ENCODE measurements at places on chromosomes 5 and 9.

GRCh38 chr5:145947581-145947980, 11.2 kb downstream of the SH3RF2 start:
- no peak overlapping the region for H3K27ac ChIP-seq
- H3K36me3 ChIP-seq: no peaks in the 10 kb centered on the region
- no peak for DNase-seq
- H3K27me3 ChIP-seq: peaks cover 29% of the 10 kb centered on the region
- no peak overlapping the region for H3K4me3 ChIP-seq

DNA sequence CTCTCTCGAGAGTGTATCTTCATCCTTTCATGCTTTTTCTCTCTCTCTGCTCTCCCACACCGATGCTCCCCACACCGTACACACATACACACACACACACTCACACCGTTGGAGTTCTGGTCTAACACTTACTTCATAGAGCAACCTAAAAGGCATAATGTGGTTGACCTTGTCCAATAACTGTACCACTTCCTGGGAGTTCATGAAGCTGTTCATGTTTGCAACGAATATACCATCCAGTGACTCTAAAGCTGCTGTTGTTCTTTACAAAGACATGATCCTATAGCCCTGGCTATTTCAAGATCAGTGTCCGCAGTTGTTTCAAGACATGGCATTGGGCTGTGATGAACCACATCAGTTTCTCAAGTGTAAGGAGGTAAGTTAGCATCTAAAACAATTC, 10.0 kb downstream of the MEF2C start:
- H3K27ac ChIP-seq: no peak overlapping the region
- H3K36me3 ChIP-seq: no peaks in the 10 kb centered on the region
- H3K27me3 ChIP-seq: peaks cover 27% of the 10 kb centered on the region

- H3K27me3 ChIP-seq: no peaks in the 10 kb centered on the region
- no peak overlapping the region for H3K27ac ChIP-seq
- DNase-seq: no peak
- no peaks in the 10 kb centered on the region for H3K36me3 ChIP-seq
- H3K4me1 ChIP-seq: no peaks in the 10 kb centered on the region
- no peak overlapping the region for H3K4me3 ChIP-seq
Measured at GRCh38 chr9:69211424-69212036, 37.5 kb downstream of the TJP2 start.

DNA sequence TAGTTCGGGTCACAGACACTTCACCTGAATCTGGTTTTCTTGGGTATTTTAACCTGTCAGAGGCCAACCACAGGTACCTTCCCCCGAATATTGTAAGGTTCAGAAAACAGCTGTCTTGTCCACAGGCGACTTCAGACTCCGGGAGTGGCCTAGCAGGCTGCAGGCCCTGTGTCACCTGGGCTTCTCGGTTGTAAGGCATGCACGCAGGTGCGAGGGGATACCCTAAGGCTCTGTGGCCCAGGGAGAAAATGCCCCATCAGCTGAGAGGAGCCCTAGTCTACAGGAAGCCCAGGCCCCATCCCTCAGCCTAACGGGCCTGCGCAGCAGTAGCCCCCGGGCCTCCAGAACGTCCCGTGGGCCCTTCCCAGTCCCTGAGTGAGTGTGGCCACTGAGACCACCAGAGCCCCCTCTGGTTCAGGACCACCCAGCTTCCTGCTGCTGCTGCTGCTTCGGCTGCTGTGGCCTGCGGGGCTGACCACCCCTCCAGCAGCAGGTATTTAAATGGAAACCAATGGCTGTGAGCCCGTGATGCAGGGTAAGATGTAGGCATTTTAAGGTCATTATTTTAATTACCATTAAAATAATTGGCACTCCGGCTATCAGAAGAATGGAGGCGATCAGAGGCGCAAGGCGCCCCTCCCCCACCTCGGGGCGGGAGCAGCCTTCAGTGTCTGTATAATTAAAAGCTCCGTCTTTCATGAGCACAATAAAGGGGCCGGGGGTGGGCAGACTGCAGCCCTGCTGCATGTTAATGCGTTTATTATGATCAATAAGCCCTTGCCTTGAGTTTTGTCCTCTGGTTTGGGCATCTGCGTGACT, 65.4 kb downstream of the PSMB7 start:
- H3K4me3 ChIP-seq: no peak overlapping the region
- peaks cover 47% of the 10 kb centered on the region for H3K36me3 ChIP-seq
- no peaks in the 10 kb centered on the region for H3K4me1 ChIP-seq
- no peaks in the 10 kb centered on the region for H3K27me3 ChIP-seq
- no peak overlapping the region for H3K27ac ChIP-seq

- H3K27ac ChIP-seq: no peak overlapping the region
- H3K4me3 ChIP-seq: no peak overlapping the region
- DNase-seq: no peak
- peaks cover 8% of the 10 kb centered on the region for H3K4me1 ChIP-seq
- peaks cover 2% of the 10 kb centered on the region for H3K27me3 ChIP-seq
Measured at GRCh38 chr9:696332-697323, 144.9 kb upstream of the DMRT1 start.

GRCh38 chr5:167284222-167284890, 1007.1 kb upstream of the WWC1 start:
- no peaks in the 10 kb centered on the region for H3K36me3 ChIP-seq
- H3K4me1 ChIP-seq: no peaks in the 10 kb centered on the region
- H3K4me3 ChIP-seq: no peak overlapping the region
- H3K27me3 ChIP-seq: no peaks in the 10 kb centered on the region
- H3K27ac ChIP-seq: no peak overlapping the region
- no peak for DNase-seq

DNA sequence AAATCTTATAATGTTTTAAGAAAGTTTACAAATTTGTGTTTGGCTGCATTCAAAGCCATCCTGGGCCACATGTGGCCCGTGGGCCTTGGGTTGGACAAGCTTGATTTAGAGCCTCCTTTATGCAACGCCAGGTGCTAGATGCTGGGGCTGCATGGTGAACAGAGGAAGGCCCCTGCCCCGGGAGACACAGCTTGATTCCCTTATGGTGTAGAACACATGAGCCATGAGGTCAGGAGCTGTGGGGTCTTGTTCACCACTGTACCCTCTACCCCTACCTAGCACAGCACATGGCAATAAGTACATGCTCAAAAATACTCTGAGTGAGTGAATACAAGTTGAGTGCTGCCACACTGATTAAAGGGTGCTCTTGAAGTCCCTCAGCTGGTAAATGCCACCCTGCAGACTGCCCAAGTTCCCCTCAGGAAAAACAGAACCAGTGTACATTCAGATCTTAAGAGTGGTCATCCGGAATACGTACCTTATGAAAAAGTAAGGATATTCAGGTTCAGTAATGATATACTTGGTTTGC, 71.9 kb downstream of the ARRDC3 start:
- H3K27me3 ChIP-seq: no peaks in the 10 kb centered on the region
- H3K36me3 ChIP-seq: peaks cover 3% of the 10 kb centered on the region
- peak overlapping the region; percentile 69 for H3K27ac ChIP-seq
- no peak for DNase-seq
- peaks cover 44% of the 10 kb centered on the region for H3K4me1 ChIP-seq
- no peak overlapping the region for H3K4me3 ChIP-seq

DNA sequence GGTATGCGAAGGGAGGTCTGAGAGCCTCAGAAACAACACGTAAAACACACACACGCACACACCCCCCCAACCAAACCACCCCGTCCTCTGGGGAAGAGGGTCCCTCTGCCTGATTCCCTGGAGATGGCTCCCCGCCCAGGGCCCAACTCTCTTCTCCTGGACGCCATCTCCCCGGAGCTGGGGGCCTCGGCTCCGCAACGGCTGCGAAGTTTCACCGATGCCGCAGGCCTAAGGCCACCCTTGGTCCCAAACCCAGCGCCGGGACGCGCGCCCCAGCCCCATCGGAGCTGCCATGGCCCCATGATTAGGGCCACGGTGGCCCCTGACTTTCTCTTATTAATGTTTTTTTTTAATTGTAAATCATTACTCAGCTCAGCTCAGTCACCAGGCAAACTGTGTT, 181.4 kb upstream of the TBCA start:
- H3K27ac ChIP-seq: no peak overlapping the region
- H3K36me3 ChIP-seq: no peaks in the 10 kb centered on the region
- peaks cover 41% of the 10 kb centered on the region for H3K27me3 ChIP-seq
- H3K4me1 ChIP-seq: peaks cover 15% of the 10 kb centered on the region

DNA sequence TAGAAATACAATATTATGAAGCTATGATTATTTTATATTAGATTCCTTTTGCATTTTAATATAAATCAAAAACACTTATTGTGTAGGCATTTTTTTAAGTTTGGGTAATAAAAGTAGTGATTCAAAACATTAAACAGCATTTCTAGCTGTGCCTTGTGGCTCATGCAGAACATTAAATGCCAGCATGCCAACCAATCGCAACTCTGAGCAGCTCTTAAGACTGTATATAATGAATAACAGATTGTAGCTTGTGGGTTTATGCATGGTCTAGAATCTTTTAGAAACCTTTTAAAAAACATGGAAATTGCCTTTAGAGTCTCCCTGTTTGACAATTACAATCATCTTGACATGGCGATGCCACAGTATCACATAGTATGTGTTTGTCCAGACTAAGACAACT, 903.8 kb downstream of the EFNA5 start:
- H3K36me3 ChIP-seq: no peaks in the 10 kb centered on the region
- DNase-seq: no peak
- no peaks in the 10 kb centered on the region for H3K4me1 ChIP-seq
- no peak overlapping the region for H3K4me3 ChIP-seq
- no peak overlapping the region for H3K27ac ChIP-seq
- H3K27me3 ChIP-seq: no peaks in the 10 kb centered on the region

- peaks cover 12% of the 10 kb centered on the region for H3K27me3 ChIP-seq
- no peaks in the 10 kb centered on the region for H3K36me3 ChIP-seq
Measured at GRCh38 chr9:95572381-95573151, 55.8 kb upstream of the PTCH1 start.

DNA sequence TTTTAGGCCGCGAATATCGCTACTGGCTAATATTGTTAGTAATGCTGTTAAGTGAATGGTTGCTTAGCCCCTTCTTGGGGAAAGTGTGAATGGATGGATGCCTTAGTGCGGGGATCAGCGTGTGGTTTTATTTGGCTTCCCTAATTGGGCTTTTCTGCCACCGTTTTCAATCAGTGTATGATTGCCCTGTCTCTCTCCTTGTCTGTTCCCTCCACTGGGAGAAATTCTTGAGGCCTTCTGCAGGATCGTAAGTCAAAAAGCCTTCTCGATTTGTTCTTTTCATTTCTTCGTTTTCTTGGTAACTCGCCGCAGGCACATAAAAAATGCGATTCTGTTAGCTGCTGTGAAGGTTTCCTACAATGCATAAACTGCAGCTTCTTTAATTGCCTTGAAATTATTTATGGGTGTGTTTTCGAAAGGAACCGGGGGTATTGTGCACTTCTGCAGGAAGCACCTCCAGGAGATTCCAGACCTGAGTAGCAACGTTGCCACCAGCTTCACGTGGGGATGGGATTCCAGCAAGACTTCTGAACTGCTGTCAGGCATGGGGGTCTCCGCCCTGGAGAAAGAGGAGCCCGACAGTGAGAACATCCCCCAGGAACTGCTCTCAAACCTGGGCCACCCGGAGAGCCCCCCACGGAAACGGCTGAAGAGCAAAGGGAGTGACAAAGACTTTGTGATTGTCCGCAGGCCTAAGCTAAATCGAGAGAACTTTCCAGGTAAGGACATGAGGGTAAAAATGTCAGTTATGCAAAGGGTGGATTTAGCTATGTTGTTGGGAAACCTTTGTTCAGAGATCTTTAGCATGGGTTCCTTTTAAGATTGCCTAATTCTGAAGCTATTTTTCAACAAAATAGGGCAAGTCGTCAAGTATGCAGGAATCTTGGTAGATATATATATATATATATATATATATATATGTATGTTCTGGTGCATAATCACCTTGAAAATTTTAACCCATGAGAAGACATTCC, 700 bp downstream of the SKP2 start:
- no peaks in the 10 kb centered on the region for H3K27me3 ChIP-seq
- no peak for DNase-seq
- peak overlapping the region; percentile 88 for H3K27ac ChIP-seq
- H3K36me3 ChIP-seq: peaks cover 54% of the 10 kb centered on the region

DNA sequence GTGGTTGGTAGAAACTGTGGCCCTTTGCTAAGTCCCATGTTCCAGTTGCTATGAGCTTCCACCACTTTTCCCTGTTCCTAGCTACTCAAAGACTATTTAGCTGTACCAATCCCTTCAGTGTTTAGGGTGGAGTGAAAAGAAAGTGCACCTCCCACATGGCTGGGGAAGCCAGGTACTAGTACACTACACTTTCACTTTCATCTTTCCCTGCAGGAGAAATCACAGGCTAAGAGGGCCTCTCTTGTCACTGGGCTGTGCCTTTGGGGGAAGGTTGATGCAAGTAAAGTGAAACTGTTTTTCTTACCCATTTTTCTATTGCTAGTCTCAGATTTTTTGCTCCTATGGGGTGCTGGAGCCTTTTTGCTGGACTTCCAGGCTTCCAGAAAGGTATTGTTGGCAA, 33.5 kb upstream of the CKS2 start:
- no peak overlapping the region for H3K4me3 ChIP-seq
- H3K36me3 ChIP-seq: peaks cover 5% of the 10 kb centered on the region
- H3K4me1 ChIP-seq: peaks cover 23% of the 10 kb centered on the region
- peaks cover 20% of the 10 kb centered on the region for H3K27me3 ChIP-seq
- peak; percentile 27 for DNase-seq

- H3K4me1 ChIP-seq: no peaks in the 10 kb centered on the region
- H3K36me3 ChIP-seq: no peaks in the 10 kb centered on the region
- peaks cover 11% of the 10 kb centered on the region for H3K27me3 ChIP-seq
- no peak for DNase-seq
- H3K4me3 ChIP-seq: no peak overlapping the region
- H3K27ac ChIP-seq: no peak overlapping the region
Measured at GRCh38 chr5:150584556-150585335, 55.7 kb upstream of the SYNPO start.

- no peak overlapping the region for H3K27ac ChIP-seq
- no peak overlapping the region for H3K4me3 ChIP-seq
- no peaks in the 10 kb centered on the region for H3K36me3 ChIP-seq
- H3K27me3 ChIP-seq: no peaks in the 10 kb centered on the region
- H3K4me1 ChIP-seq: no peaks in the 10 kb centered on the region
Measured at GRCh38 chr5:89878140-89879132, 531.1 kb downstream of the CETN3 start.

DNA sequence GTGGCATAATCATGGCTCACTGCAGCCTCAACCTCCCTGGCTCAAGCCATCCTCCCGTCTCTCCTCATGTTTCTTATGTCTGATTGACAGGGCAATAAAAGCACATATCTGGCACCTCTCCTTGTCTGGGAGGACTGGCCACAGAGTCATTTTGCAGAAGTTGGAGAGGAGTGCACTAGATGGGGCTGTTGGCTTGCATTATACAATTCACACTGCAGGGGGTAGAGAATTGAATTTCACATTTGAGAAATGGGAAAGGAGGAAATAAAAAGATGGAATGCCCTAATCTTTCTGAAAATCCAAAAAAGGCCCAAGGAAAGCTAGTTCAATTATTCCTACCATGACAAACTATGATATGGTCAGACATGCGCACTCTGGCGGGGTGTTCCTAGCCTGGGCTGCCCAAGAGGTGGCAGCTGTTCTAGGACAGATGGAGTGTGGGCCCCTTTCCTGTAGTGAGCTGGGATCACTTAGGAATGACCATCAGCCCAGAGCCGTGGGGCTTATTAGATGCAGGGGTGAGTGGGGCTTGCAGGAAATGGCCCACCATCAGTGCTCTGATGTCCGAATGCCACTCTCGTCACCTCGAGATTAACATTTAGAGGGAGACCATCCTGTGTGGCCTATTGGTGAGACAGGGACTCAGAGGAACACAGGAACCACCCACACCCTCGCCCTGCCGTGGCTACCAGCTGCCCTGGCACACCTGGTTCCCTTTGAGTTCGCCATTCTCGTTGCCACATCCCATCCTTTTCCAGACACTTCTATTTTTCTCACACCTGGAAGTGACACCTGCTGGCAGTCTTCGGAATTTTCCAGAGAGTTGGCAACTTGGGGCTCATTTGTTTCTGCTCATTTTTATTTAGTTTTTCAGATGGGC, 21.8 kb upstream of the ANKRD18A start:
- no peak overlapping the region for H3K27ac ChIP-seq
- no peak overlapping the region for H3K4me3 ChIP-seq
- no peaks in the 10 kb centered on the region for H3K36me3 ChIP-seq
- no peak for DNase-seq
- no peaks in the 10 kb centered on the region for H3K4me1 ChIP-seq

All from activated T-helper 2 cell treated with anti-CD3 and anti-CD28 coated beads, Interferon-gamma antibody, Interleukin-2, Interleukin-4, amounts not matched to agents 10 μg/mL and 5 μg/mL and 100 μg/mL, durations not matched to agents 14 hours and 24 hours and 36 hours (primary cell).